GM12892 (cell line): ENCODE measurements at places on chromosomes 6 and 20.
A peak's percentile ranks its signal among the peaks of the same experiment; 100 is the strongest.

DNA sequence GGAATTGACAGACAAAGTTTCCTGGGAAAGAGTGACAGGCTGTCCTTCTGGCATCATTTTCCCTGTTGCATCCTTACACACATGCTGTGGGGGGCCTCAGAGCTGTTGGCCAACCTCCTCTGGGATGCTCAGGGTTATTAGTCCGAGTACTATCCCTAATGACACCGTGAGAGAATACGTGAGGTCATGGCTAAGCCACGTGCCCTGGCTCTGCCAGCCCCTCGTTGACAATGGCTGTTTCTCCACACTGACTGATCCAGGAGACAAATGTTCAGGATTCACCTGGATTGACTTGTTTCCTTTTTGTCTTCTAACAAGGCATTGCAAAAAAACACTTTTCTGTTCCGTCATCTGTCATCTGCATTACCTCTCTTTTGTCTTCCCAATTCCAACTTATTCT is 604.6 kb downstream of the TFAP2A start:
- no peak for DNase-seq

GRCh38 chr6:2855061-2855519 is 13.4 kb upstream of the SERPINB1 start:
- no peak for DNase-seq

GRCh38 chr6:73577676-73578075 is 56.8 kb upstream of the EEF1A1 start:
- DNase-seq, result no peak

DNA sequence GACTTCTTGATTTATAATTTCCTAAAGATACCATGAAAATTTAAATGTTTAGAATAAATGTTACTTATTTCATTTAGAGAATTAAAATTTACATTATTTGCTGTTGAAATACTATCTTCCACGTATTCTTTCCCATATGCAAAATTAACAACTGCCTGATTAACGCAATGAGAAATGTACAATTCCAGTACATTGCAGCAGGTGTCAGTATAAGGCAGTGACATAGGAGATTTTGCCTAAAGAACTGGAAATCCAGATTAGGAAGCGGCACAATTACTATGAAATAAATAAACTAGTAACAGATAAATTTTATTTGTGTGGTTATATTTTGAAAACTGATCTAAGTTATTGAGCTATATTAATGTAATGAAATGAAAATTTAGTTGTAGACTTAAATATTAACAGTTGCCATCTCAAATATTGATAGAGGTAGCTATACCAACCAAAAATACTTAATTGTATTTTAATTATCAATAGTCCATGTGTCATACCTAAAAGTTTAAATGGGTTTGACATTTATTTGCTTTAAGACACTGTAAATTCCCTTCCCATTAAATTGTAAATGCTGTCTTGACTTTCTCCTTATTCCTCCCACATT is 300.2 kb downstream of the UTRN start:
- no peak for DNase-seq

- DNase-seq, result no peak
Observed at GRCh38 chr6:33758815-33759216, 12.1 kb upstream of the IP6K3 start.

GRCh38 chr20:53677447-53678314 is 84.0 kb upstream of the ZNF217 start:
- DNase-seq, result no peak

- DNase-seq, result no peak
Observed at GRCh38 chr6:125194941-125195340, 41.4 kb downstream of the TPD52L1 start.

- DNase-seq, result no peak
Observed at GRCh38 chr6:23377830-23378229, 748.2 kb upstream of the NRSN1 start.

DNA sequence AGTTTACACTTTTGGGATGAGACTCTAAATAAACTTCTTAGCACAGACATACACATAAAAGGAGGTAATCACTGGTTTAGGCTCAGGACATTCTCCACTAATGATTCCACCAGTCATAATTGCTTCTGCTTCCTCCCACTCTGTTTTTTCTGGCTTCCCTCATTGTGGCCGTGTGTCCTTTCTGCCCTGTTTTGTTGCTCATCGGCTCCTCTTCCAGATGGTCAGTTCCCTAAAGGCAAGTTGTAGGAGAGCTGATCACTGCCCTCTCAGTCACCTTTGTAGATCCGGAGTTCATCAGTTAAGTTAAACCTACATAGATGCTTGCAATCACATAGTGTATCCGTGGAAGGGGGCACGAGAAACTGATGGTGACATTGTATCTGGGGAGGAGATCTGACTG is 200.5 kb upstream of the ARG1 start:
- no peak for DNase-seq

GRCh38 chr6:158718461-158719046 is 68.7 kb downstream of the SYTL3 start:
- no peak for DNase-seq

DNA sequence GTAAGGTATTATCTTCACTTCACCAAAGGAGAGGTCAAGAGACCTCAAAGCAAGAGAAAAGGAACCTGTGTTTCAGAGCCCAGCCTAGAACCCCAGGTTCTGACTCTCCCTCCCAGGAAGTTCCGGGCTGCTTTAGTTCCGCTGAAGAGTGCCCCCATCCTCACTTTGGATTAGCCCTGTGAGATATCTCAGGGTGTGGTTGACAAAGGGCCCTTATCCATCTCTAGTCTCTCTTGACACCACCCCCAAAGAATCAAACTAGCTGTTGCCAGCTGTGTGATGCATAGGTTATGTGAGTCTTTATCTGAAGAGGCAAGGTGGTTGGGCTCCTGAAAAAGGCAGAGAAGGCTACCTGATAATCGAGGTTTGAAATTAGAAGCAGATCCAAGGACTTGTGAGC is 20.6 kb downstream of the BRPF3 start:
- no peak for DNase-seq

DNA sequence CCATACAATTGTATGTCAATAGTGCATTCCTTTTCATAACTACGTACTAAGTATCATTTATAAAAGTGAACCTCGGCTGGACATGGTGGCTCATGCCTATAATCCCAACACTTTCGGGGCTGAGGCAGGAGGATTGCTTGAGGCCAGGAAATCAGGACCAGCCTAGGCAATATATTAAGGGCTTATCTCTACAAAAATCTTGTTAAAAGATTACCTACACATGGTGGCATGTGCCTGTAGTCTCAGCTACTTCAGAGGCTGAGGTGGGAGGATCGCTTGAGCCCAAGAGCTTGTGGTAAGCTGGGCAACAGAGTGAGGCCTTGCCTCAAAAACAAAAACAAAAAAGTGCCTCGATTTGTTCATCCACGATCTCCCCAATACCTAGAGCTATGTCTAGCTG is 449.7 kb upstream of the SULF2 start:
- DNase-seq, result no peak

DNA sequence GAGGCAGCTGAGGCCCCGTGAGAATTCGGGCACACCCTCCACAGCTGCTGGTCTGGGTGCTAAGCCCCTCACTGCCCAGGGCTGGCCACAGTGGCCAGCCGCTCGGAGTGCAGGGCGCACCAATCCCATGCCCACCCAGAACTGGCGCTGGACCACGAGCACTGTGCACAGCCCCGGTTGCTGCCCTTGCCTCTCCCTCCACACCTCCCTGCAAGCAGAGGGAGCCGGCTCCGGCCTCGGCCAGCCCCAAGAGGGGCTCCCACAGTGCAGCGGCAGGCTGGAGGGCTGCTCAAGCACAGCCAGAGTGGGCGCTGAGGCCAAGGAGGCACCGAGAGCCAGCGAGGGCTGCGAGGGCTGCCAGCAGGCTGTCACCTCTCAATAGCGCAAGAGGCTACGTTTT is 35.0 kb downstream of the CGA start:
- no peak for DNase-seq

DNA sequence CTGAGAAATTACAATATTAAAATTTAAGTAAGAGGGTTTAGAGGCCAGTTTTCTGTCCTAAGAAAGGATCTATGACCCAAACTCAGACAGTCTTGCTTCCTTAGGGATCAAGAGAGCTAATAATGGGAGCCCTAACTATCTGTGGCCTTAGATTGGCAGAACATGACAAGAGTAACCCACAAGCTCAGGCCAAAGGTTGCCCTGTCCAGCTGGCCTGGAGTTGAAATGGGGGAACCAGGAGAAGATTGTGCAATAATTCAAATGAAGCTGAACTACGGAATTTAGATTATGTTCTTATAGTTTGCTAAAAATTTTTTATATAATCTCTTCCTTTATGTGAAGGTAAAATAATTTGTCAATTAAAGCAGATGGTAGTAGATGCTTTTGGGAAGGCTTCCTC is 26.4 kb downstream of the LAMA4 start:
- DNase-seq, result no peak

DNA sequence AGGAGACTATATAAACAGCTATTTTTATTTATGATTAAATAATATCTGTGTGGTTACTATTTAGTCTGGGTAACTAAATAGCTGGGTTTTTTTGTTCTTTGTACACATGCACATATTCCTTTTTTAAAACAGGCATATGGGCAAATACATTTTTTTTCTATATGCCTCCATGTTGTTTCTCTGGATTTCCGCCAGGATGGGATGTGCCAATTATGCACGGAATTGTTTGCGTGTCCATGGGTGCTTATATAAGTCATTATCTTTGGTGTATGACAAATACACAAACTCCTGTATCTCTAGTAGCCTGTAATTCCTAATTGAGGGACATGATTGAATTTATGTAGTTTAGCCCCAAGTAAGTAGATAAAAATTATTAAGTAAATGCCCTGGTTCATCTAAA is 226.9 kb downstream of the BCKDHB start:
- no peak for DNase-seq

DNA sequence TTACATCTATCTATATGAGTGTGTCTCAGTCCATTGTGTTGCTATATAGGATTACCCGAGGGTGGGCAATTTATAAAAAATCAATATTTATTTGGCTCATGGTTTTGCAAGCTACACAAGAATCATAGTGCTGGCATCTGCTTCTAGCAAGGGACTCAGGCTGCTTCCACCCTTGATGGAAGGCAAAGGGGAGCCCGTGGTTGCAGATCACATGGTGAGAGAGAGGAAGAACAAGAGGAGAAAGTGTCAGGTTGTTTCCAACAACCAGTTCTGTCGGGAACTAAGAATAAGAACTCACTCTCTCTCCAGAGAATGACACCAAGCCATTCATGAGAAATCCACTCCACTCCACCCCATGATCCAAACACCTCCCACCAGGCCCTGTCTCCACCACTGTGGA is 48.2 kb upstream of the TENT5A start:
- no peak for DNase-seq

DNA sequence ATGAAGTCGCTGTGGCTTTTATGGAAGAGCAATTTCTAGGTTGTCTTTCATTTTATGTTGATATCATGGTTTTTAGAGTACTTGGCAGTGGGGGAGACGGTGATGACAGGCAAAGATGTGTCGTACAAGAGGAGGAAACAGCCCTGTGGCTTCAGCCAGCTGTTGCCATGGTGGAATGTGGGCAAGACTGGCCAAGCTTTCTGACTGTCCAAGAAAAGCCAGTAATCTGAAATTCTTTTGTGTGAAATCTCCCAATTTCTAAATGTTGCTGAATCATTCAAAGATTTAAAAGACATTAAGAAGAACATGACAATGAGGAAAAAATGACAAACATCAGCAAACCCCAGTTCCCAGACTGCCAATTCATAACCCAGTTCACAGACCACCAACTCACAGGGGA is 23.1 kb downstream of the PFDN4 start:
- DNase-seq, result no peak

DNA sequence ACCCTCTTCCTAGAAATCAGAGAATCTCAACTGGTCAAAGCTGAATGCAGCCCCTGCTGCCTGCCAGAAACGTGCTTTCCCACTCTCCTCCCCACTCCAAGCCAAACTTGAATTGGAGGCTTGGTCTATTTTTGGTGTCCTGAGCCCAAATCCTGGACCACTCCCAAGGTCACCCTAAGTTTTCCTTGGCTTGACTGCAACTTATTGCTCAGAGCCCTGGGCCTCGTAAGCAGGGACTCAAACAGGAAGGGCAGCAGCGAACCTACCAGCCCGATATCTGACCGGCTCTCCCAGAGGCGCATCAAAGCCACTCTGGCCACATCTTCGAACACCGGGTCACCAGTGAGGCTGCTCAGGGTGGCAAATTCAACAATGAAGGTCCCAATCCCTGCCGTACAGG is 12.7 kb downstream of the EDEM2 start:
- DNase-seq, result no peak

- no peak for DNase-seq
Observed at GRCh38 chr6:165805636-165806035, 142.6 kb upstream of the PDE10A start.

- DNase-seq, result no peak
Observed at GRCh38 chr6:26183237-26183580, 96.0 kb downstream of the HFE start.

DNA sequence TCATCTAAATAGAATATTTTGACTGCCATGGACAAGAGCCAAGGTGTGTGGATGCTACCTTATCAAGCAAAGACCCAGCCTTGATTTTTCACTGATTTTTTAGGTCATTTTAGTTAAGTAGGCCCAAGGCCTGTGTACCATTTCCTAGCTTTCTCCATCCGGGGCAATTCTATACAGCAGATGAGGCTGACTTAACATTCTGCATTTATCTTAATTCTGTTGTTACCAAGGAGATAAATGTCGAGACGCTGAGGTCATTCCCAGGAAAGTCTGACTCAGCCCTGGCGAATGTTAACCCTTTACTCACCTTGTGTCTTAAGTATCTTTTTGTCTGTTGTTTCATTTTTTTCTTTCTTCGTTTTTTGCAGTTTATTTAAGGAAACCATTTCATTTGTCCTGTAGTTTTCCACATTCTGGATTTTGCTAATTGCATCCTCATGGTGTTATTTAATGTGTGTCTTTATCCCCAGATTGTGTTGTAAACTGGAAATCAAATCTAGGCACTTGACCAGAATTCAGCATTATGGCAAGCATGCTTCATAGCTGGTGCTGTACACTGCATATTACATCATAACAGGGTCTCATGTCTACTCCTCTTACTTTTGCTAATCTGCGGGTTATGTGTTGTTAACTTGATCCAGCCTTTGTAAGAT is 277.0 kb downstream of the CDKAL1 start:
- DNase-seq, result no peak

DNA sequence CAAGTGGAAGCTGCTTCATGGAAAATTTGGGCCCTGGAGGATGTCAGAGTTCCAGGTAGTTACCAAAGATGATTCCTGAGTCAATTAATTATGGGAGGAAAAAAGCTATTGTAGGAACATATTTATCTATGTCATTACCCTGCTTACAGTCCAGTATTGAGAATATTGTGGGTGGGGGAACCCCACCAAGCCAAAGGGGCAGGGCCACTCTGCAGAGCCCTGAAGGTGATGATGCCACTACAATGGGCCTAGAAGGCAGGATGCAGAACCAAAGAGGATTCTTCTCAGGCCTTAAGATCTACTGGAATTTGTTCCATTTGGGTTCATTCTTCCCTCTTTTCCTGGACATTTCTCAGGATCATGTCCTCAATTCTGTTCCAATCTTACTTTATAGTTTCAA is 375.2 kb upstream of the MARCKS start:
- peak; percentile 1 for DNase-seq

DNA sequence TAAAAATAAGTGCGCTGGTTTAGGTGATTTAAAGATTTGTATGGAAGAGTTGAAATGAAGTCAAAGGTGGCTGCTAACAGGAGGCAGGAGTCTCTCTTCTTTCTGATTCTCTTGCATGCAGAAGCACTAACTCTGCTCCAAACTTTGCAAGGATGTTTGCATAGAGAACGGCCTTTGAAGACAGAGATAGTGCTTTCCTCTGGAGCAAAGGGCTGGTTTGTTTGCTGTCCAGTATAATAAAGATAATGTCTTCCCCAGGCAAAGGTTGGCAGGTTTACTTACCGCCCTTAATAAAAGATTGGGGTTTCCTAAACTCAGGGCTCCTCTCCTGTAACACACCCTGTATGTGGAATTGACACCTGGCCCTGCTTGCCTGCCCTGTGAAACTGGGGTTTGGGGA is 210.6 kb upstream of the RREB1 start:
- DNase-seq, result no peak

GRCh38 chr6:41489120-41489851 is 56.9 kb upstream of the FOXP4 start:
- no peak for DNase-seq
